ENCODE measurements at places on chromosomes 2 and 18. TPM values are rescaled to one million over a fixed set of nuclear protein-coding genes. Genes with fewer than 3 reads are reported as not detected.

LYG1 gene
- total RNA-seq: 0.23 TPM

CYP1B1 gene
- 15.3 TPM for total RNA-seq

PCBP1 gene
- total RNA-seq: 82.7 TPM

UGT1A3 gene
- not detected for total RNA-seq

XIRP2 gene
- total RNA-seq: not detected

MEIS1 gene
- total RNA-seq: 4.7 TPM

Data from hair follicular keratinocyte (primary cell).